ENCODE measurements at places on chromosomes 5 and 9.
A peak's percentile ranks its signal among the peaks of the same experiment; 100 is the strongest.

DNA sequence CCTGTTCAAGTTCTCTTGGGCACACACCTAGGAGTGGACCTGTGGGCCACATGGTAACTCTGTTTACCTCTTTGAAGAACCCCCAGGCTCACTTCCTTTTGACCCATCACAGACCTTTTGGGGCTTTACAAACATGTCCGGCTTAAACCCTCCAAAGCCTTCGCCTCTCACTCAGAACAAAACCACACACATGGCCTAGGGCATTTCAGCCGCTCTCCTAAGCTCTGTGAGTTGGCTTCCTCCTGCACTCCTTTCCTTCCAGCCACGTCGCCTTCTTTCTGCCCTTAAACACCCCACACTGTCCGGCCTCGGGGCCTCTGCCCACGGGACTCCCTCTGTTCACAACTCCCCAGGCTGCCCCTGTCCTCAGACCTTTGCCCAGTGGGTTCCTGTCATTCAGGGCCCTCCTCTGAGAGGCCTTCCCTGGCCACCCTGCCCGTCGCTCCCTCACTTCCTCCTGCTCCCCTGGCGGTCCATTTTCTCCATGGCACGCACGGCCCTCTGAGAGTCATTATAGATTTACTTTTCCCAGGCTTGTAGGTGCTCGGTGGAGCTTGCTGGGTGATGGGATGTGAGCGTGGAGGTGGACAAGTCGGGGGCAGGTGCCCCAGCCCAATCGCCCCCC is 1.9 kb downstream of the DOK3 start:
- no peak for DNase-seq

GRCh38 chr9:4661611-4662010 is 483 bp upstream of the PLPP6 start:
- DNase-seq = no peak

DNA sequence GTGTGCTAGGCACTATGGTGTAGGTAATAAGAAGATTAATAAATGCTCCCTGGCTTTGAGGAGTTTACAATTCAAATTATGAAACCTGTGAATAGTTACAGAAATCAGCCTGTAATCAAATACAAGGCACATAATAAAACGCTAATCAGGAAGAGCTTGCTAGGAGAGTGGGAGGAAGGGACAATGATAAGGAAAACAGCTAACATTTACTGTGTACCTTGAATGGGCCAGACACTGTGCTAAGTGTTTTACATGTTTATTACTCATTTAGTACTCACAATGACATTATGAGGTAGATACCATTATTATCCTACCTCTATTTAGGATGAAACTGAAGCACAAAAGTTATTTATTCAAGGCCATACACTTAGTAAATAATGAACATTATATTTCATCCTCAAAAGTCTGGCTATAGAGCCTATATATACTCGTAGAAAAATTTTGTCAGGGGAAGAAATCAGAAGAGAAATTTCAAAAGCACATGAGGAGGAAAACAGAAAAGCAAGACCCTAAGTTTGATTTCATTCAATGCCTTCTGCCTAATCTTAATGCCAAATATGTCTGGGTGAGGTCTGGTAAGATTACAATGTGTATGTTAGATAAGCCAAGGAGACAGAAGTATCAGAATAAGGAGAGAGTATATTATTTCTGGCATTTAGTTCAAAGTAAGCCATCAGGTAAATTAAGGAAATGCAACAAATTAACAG is 35.9 kb downstream of the AFF4 start:
- no peak for DNase-seq

GRCh38 chr5:36150676-36151433 is 832 bp downstream of the LMBRD2 start:
- peak; percentile 13 for DNase-seq

- DNase-seq = no peak
Measured at GRCh38 chr5:37685816-37686215, 154.0 kb downstream of the GDNF start.

DNA sequence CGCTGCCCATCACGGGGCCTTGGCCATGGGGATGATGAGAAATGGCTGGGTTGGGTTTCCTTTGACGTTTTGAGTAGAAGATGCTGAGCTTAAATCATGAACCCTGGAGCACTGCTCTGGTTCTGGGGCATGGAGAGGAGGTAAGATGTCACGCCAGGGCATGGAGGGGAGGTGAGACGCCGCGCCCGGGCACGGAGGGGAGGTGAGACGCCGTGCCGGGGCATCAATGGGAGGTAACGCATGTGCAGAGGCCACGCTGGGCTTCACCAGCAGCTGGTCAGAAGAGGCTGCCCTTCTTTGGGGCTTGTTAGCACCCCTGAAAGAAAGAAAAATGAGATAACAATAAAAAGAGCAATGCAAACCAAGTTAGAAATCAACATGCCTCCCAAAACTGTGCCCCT is 322.5 kb upstream of the IRX4 start:
- no peak for DNase-seq

DNA sequence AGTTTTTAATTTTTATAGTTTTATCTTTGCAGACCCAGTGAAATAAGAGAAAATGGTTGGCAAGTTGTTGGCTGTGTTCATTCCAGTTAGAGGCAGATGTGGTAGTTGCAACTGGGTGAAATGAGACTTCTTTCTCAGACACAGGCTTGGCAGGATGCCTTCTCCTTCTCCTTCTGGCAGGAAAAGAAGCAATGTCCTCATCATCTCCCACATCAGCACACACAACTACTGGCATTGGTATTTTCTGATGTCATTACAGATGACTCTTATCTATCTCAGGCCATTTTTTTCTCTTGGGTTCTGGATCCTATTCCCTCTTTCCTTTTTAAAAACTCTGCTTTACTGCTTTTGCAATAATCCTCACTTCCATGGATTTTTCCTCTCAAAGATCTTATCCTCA is 103.3 kb upstream of the EDIL3 start:
- no peak for DNase-seq

DNA sequence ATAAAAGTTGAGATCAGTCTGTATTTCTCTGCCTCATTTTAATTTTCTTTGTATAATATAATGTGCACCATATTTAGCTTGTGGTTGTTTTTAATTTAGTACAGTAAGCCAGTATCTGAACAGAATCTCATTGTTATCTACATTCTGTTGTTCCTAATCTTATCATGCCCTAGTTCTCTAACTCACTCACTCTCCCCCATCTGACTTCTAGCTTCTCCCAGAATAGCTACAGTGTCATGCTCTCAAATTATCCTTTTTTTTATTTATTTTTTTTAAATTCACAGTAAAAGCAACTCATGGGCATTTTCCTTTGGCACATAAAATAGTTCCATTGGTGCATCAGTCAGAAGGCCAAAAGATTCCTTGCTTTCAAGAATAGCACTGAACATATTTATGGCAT is 156.6 kb downstream of the TRPM3 start:
- no peak for DNase-seq
